ENCODE measurements at places on chromosomes 2 and 18.
A peak's percentile ranks its signal among the peaks of the same experiment; 100 is the strongest.

DNA sequence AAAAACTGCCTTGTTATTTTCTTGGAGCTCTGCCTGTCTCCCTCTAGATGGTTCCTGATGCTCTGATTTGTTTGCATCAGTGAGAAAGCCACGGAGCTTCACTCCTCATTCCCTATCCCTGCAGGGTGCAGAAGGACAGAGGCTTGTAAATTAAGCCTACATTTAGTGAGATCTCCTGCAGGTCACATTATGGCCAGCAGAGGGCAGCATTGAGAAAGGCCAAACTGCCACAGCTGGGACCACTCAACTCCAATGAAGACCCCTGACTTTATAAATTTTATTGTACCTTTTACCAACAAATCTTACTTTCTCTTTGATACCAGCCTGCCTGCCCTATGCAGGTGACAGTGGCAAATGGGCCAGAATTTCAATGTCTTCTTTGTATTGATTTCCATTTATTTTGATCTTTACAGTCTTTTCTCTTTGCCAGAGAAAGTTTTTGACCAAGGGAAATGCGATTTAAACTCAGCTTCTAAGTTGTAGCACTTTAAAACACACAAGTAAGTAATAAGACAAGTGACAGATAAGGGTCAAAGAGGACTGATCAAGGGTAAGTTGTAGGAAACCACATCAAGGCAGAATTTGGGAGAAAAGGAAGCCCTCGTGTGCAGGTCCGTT, 1029.1 kb upstream of the KLHL29 start:
- peak; percentile 3 for DNase-seq

GRCh38 chr2:204298404-204298803, 246.9 kb upstream of the PARD3B start:
- no peak for DNase-seq

DNA sequence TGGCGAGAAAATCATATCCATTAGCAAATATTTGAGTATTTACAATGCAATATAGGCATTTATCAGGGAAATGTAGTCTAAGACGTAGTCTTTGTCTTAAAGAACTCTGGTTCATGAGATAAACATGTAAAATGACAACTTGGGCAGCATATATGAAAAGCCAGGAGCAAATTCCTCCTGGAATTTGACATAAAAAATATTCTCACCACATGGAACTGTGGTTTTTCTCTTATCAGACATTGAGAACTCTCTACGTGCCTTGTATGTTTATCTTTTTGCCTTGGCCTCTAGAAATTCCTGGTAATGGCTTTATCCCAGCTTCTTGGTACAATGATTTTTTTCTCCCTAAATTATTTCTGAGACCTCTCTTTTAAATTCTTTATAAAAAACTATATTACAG, 2.8 kb downstream of the MAPK4 start:
- no peak for DNase-seq

DNA sequence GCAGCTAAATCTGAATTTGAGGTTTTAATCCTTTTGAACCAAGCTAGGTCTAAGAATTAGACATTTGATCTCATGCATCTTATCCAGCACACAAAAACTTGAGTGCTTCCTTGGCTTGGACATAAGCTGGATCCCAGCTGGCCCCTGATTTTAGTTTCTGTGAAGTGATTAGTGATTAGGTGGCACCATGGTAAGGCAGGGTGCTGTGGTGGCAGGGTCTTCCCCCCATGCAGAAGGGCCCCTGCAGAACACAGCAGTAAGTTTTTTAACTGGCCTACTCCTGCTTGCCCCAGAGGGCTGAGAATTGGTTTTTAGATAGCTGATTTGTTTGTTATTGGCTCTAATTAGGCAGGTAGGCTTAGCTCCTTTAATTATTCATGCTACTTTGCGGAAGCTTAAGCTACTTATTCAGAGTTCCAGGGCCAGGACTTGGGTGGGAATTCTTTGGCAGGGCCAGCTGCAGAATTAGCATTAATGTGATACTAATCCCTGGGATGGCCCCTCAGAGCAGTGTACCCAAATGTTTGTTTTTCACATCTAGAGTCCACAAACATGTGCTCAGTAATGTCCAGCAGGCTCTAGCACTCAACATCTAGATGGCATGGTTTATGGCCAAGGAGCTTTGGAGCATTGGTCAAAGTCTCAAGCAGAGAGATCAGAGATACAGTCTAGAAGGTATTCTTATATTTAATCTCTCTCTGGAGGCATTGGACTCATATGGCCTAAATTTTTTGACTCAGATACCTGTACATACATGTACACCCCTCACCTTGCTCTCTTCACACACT, 99.6 kb downstream of the FMNL2 start:
- DNase-seq: no peak

GRCh38 chr2:38697116-38697840, 31.4 kb downstream of the GALM start:
- no peak for DNase-seq

DNA sequence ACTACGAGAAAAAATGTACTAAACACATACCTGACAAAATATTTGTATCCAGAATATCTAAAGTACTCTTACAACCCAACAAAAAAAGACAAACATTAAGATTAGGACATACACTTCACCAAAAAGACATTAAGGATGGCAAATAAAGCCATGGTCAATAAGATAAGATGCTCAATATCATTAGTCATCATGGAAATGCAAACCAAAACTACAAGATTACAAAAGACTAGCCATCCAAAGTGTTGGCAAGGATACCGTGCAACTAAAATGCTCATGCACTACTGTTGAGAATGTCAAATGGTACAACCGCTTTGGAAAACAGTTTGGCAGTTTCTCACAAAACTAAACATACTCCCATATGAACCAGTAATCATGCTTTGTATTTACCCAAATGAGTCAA, 29.7 kb downstream of the MAP3K2 start:
- DNase-seq: peak; percentile 49

DNA sequence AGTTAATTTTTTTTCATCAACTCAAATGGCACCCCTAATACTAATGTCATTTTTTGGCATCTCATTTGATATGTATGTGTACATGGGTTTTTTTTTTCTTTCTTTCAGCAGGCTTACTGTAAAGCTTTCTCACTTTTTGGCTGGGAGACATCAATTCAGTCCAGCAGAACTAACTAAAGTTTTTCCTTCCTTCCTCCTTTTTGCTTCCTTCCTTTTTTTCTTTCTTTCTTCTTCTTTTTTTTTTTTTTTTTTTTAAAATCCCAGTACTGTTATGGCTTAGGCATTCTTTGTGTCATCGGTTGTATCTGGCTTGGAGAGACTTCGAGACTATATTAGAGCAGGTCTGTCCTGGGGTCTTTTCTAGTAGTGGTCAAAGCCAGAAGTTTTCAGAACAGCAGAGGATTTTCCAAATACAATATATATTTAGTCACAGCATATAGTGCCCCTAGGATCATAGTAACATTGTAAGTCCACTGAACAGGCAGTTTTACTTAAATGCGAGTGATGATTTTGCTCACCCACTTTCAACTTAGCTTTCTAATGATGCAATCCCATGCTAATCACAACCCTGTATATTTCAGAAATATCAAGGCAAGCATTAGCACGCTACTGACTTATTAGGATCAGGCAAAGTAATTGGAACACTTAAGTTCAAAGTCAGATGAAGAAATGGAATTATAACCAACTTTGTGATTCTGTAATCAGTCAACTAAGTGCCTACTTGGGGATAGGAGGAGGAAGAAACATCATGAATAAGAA, 4.0 kb downstream of the KLHL29 start:
- DNase-seq: no peak

- no peak for DNase-seq
These were observed 126.5 kb downstream of the TSN start for GRCh38 chr2:121881950-121882349.

DNA sequence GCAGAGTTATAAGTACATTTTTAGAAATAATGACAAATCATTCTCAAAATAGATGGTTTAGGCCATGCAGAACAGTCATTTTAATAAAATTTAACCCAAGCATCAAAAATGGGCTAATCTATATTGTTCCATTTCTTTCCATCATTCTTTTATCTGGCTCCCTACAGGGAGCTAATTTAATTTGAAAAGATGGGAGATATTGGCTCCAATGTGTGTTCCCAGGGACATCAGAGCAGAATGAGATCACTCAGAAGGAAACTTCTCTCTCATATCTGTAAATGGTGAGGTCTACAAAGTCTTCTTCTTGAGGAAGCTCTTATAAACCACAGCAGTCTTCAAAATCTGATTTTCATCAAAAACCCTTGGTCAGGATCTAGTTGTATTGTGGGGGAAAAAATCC, 119.4 kb upstream of the RAB6C start:
- DNase-seq: no peak

DNA sequence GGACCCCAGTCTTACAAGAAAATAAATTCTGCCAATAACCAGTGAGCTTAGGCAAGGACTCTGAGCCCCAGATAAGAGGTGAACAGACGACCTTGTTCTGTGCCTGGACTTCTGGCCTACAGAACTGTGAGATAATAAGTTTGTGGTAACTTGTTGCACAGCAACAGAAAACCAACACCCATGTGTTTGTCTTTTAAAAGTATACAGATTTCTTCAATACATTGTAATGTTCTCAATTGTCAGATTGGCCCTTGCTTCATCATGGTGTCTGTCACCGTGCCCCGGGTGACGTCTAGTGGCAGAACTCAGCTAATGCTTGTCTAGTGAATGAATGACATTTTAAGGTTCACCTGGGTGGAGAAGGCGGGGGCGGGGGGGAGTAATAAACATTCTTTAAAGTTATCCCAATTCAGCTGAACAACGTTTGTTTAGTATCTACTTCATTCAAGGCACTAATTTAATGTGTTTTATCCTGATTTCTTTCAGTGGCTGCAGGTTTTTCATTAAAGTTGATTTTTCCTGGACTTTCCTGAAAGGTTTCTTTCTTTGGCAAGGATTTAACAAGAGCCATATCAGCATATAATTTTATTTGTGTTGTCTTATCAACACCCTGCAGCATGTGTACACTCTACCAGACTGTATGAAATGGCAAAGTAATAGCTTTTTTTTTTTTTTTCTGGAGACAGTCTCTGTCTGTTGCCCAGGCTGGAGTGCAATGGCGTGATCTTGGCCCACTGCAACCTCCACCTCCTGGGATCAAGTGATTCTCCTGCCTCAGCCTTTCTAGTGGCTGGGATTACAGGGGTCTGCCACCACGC, 123.8 kb upstream of the DLX2 start:
- peak; percentile 39 for DNase-seq

DNA sequence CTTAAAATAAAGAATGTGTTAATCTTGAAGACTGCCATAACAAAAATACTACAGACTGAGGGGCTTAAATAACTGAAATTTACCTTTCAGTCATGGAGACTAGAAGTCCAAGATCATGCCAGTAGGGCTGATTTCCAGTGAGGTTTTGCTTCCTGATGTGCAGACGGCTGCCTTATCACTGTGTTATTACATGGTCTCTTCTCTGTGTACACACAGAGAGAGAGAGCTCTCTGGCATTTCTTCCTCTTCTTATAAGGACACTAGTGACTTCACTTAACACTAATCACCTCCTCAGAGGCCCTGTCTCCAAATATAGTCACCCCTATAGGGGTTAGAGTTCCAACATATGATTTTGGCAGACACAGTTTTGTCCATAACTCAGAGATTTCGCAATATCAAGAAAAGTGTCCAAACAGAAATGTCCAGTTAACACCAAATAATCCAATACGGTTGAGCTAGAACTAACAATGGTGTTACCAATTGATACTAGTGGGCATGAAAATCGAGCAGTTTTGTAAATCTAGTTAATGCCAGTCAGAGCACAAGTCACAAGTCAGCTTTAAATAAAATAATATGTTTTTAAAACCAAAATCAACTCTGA, 399.8 kb downstream of the ADCYAP1 start:
- DNase-seq: no peak

- DNase-seq: no peak
These were observed 373.7 kb upstream of the GALNT5 start for GRCh38 chr2:156883804-156884203.

DNA sequence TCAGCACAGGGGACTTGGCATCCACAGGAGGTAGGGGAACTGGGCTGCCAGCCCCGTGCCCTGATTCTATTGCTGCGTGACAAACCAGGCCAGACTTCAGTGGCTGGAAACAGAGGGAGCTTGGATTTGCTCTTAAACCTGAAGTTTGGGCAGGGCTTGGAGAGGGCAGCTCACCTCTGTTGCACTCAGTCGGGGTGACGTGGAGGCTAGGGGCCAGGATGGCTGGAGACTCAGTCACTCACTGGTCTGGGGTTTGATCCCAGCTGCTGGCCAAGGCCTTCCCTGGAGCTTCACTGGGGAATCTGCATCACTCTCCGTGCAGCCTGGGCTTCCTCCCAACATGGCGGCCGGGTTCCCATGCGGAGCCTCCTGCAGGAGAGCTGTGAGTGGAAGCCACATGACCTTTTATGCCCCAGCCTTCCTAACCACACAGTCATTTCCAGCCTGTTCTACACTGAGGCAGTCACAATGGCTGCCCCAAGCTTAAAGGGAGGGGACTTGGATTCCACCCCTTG, 175.2 kb upstream of the HDAC4 start:
- no peak for DNase-seq

DNA sequence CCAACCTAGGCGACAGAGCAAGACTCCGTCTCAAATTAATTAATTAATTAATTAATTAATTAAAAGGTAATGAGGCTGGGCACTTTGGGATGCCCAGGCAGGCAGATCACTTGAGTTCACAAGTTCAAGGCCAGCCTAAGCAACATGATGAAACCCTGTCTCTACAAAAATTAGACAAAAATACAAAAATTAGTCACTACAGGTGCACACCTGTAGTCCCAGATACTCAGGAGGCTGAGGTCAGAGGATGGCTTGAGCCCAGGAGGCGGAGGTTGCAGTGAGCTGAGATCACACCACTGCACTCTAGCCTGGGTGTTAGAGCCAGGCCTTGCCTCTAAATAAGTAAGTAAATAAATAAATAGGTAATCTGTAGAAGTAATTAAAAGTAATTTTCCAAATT, 6.8 kb downstream of the SF3B1 start:
- no peak for DNase-seq

GRCh38 chr2:83196225-83196624, 1262.9 kb downstream of the SUCLG1 start:
- no peak for DNase-seq

- peak; percentile 20 for DNase-seq
These were observed 173.4 kb upstream of the TRIB2 start for GRCh38 chr2:12543076-12543977.

DNA sequence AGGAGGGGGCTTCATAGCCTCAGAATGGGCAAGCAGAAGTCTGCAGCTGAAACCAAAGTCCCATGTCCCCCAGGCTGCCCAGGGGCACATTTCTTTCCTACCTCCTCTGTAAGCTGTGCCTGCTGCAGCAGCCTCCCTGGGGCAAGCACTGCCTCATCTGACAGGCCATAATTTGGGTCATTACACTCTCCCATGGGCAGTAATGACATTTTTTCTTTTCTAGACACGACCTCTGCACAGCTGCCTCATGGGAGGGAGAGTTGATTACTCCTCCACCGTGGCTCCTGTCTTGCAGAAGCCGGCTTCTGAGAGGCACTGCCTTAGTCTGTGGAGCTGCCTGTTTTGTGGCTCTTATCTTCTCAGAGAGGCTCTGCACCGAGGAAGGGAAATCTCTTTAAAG, 268.9 kb downstream of the TDRD15 start:
- DNase-seq: no peak
